T-helper 2 cell (primary cell): ENCODE measurements at places on chromosomes 11 and 22.

- no peak for DNase-seq
Measured at GRCh38 chr11:377174-377865, 8.0 kb downstream of the B4GALNT4 start.

- DNase-seq: no peak
Measured at GRCh38 chr11:103368145-103368544, 258.9 kb downstream of the DYNC2H1 start.

GRCh38 chr11:117420143-117420485 lies 92.5 kb downstream of the CEP164 start:
- DNase-seq: no peak

- no peak for DNase-seq
Measured at GRCh38 chr22:41885516-41885915, 29.4 kb downstream of the SHISA8 start.

DNA sequence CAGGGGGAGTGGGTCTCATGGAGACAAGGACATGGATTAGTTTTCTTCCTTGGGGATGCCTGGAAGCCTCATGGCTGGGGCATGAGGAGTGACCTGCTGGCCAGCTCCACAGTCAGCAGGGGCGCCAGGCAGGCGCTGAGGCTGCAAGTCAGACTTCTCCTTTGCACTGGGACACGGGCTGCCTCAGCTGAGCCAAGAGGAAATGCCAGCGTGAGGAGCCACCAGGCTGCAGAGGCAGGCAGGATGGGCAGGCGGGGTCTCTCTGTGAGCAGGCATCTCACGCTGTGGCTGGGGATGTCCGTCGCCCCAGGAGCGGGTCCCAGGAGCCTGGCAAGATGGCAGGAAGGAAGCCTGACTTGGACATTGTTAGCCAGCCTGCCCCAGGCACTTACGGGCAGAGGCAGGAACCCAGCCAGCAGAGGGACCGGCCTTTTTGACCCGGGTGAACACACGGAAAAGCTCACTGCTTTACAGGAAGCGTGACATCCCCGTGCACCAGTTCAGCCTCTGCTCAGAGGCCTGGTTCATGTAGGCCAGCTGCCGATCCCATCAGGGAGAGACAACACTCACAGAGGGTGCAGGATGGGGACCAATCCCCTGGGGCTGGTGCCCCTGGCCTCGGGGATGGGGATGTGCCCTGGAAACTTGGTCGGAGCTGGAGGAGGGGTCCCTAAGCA lies 10.2 kb downstream of the GNB1L start:
- no peak for DNase-seq

DNA sequence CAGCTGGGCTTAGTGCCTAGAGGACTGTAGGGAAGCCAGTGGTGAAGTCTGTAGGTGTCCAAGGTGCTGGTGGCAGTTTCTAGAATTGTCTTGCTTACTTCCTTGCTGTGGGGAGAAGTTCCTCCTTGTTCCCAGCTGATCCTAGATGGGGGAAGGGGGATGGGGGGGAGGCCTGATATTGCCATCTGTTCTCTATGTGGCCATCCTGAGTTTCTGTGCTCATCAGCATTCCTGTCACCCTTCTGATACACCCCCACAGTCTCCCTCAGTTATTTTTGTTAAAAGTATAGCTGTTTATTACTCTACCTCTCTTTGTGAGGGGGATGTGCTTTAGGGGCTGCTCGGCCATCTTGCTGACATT lies 36.5 kb downstream of the MADD start:
- no peak for DNase-seq
